ENCODE measurements at places on chromosomes 1 and 21. TPM values are rescaled to one million over a fixed set of nuclear protein-coding genes. Genes with fewer than 3 reads are reported as not detected.

Gene C1orf167
- not detected for total RNA-seq

Gene CFHR4
- not detected for total RNA-seq

- DNase-seq: no peak
- H3K27me3 ChIP-seq: no peaks in the 10 kb centered on the region
- H3K27ac ChIP-seq: no peak overlapping the region
- H3K36me3 ChIP-seq: no peaks in the 10 kb centered on the region
- H3K4me3 ChIP-seq: no peak overlapping the region
- peaks cover 15% of the 10 kb centered on the region for H3K4me1 ChIP-seq
Measured at GRCh38 chr21:45126983-45127382, 52.6 kb downstream of the ADARB1 start.

DNA sequence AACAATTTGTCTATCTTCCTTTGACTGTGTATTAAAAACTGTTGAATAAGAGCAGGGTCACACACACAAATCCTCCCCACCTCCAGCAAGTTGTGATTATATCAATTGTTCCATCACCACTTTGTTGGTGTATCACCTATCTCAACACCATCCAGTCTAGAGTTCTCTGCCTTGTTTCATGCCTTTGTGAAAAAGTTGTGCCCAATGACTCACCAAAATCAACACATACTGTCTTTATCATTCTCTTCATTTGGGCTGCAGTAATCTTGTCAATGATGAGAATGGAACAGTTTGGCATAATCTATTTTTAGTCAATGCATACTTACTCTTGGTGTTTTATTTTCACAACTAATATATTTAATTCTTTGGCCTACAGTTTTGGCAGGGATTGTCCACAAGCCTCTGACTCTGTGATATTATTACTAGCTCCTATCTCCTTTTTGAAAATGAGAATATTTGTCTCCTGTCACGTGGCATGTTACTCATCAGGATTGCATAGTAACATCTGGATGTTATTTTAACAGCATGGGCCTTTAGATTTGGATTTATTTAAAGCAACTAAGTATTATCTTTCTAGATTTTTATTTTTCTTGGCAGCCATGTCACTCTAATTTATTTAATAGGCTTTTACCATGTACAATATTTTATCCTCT lies 5.1 kb downstream of the C1orf87 start:
- H3K27me3 ChIP-seq: peaks cover 16% of the 10 kb centered on the region
- no peaks in the 10 kb centered on the region for H3K36me3 ChIP-seq
- no peak overlapping the region for H3K27ac ChIP-seq
- no peaks in the 10 kb centered on the region for H3K4me1 ChIP-seq
- DNase-seq: no peak

- peaks cover 11% of the 10 kb centered on the region for H3K36me3 ChIP-seq
- peaks cover 37% of the 10 kb centered on the region for H3K4me1 ChIP-seq
Measured at GRCh38 chr1:33349778-33350610, 29.1 kb upstream of the A3GALT2 start.

DNA sequence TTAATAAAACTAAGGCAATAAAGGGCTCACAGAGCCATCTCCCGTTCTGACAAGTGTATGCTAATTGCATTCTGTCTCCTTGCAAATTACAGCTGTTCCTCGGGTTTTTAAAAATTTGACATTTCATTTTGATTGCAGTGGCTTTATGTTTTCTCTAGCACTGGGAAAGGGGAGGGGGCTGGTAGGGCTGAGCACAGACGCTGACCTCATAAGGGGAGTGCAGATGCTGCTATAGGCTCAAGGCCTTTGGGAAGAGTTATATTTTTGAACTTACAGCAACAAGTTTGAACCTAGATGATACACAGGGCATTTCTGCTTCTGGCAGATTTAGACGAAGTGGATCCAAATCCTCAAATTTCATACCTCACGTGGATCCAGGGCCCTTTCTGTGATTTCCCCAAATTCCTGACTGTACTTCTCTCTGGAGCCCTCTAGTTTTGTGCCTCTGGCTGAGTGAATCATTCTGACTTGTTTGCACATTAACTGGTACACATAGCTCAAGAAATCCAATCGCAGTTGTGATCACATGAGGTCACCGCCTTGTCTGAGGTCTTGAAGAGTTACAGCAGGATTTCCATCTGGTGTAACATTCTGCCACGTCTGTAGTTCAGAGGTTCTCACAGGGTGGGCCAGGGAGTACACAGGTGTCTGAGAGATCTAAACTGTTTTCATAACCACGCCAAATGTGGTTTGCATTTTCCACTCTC lies 230.3 kb downstream of the C1orf94 start:
- no peak for DNase-seq
- no peak overlapping the region for H3K27ac ChIP-seq
- H3K4me1 ChIP-seq: no peaks in the 10 kb centered on the region
- no peaks in the 10 kb centered on the region for H3K36me3 ChIP-seq

DNA sequence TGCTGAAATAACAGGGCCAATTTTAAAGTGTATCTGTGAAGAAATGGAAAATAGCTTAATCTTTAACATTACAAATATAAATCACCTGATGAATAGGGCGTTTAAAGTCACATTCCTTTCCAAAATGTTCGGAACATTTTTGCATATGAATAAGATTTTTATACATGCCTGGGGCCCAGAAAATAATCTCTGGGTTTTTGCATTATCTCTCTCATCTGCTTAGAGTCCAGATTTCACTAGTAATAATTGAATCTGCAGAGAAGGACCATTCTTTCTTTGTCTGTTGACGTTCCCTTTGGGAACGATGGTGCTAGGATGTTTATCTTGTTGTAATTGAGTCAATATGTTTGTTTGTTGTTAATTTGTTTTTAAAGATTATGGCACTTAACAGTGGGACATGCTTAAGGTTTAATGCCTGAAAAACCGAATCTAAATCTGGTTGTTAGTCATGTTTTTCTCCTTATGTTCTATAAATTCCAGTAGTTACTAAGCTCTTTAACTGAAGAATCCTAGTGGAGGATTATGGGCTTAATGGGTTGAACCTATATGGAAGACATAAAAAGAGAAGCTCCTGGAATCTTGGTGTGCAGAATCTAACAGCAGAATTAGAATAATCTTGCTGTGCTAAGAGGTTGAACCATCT lies 140.6 kb downstream of the VPS13D start:
- H3K27ac ChIP-seq: no peak overlapping the region
- DNase-seq: no peak
- H3K4me3 ChIP-seq: no peak overlapping the region

DNA sequence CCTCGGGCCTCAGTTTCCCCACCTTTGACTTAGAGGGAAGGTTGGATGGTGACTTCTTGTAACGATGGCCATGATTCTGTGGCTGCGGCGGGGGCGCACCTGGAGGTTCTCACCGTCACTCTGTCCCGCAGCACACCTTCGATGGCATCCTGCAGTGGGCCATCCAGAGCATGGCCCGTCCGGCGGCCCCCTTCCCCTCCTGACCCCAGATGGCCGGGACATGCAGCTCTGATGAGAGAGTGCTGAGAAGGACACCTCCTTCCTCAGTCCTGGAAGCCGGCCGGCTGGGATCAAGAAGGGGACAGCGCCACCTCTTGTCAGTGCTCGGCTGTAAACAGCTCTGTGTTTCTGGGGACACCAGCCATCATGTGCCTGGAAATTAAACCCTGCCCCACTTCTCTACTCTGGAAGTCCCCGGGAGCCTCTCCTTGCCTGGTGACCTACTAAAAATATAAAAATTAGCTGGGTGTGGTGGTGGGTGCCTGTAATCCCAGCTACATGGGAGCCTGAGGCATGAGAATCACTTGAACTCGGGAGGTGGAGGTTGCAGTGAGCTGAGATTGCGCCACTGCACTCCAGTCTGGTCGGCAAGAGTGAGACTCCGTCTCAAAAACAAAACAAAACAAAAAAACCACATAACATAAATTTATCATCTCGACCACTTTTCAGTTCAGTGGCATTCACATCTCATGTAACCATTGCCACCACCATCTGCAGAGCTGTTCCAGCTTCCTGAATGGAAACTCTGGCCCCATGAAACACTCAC lies 2.1 kb upstream of the PFKL start:
- peak overlapping the region; percentile 62 for H3K4me3 ChIP-seq
- H3K27ac ChIP-seq: peak overlapping the region; percentile 66
- no peaks in the 10 kb centered on the region for H3K27me3 ChIP-seq
- peaks cover 58% of the 10 kb centered on the region for H3K4me1 ChIP-seq
- DNase-seq: peak; percentile 69
- no peaks in the 10 kb centered on the region for H3K36me3 ChIP-seq
